ENCODE measurements at places on chromosomes 7 and 10.

- DNase-seq = no peak
Measured at GRCh38 chr7:6154542-6155404, 117.7 kb downstream of the CYTH3 start.

DNA sequence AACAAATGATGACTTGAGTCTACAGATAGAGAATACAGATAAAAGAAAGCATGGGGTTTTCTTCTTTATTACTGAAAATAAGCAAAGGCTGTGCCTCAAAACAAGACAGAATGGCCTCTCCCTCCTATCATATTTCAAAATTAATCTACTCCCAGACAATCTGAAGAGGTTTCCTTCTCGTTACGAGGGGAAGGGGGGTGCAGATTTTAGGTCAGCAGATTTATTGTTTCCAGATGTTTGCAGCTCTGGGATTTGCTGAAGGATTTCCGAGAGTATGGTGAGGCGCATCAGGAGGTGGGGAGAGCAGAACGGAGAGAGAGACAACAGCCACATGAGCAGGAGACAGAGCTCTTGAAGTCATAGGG is 89.8 kb downstream of the KIAA1549 start:
- DNase-seq = no peak

GRCh38 chr7:116776610-116777289 is 85.6 kb upstream of the CAPZA2 start:
- DNase-seq = no peak

- DNase-seq = no peak
Measured at GRCh38 chr7:137146552-137147337, 196.8 kb downstream of the PTN start.

- DNase-seq = no peak
Measured at GRCh38 chr10:31822616-31823318, 105.9 kb downstream of the ARHGAP12 start.

GRCh38 chr10:63910806-63911205 is 389.6 kb downstream of the REEP3 start:
- no peak for DNase-seq

GRCh38 chr7:4792537-4793126 is 17.2 kb downstream of the AP5Z1 start:
- DNase-seq = no peak

- DNase-seq = no peak
Measured at GRCh38 chr7:97088364-97088763, 29.1 kb upstream of the SDHAF3 start.

- DNase-seq = no peak
Measured at GRCh38 chr7:3206101-3206500, 95.0 kb upstream of the SDK1 start.

DNA sequence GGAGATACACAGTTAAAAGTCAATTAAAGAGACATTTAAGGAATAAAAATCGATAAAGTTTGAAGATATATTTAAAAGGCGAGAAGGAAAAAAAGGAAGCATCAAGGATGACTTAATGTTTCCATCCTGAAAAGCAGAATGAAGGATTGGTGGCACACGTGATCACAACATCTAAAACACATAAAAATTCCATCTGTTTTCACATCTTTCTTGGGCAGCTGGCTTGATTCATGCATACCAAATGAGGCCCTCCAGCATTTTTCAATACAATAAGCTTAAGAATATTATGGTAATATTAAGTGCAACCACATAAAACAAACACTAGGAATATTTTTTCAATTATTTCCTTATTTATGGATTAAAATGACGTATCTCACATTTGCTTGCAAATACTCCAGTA is 112.6 kb downstream of the TPK1 start:
- no peak for DNase-seq

- DNase-seq = no peak
Measured at GRCh38 chr7:104415700-104416099, 87.3 kb downstream of the LHFPL3 start.

DNA sequence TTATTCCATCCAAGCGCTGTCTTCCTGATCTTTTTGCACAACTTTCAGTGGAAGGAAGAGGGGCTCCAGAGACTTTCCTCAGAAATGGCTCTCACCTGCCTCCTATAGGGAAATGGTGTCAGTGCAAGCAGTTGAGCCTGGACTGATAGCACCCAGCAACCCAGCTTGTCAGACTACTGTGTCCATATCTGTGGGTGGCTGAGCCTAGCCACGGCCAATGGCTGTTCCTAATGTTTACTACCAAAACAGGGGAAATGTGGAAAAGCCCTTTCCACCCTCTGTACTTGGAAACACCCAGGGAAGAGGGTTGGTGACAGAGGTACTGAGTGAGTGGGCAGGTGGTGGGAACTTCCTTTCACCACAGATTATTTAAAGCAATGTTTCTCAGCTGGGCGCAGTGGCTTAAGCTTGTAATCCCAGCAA is 4.3 kb upstream of the YKT6 start:
- DNase-seq = no peak

Measured in stimulated activated CD8-positive, alpha-beta memory T cell treated with anti-CD3 and anti-CD28 coated beads, Interleukin-7, amount 100 ng/mL, for 4 hours (primary cell).